ENCODE measurements at places on chromosomes 2 and 18.
A peak's percentile ranks its signal among the peaks of the same experiment; 100 is the strongest.

DNA sequence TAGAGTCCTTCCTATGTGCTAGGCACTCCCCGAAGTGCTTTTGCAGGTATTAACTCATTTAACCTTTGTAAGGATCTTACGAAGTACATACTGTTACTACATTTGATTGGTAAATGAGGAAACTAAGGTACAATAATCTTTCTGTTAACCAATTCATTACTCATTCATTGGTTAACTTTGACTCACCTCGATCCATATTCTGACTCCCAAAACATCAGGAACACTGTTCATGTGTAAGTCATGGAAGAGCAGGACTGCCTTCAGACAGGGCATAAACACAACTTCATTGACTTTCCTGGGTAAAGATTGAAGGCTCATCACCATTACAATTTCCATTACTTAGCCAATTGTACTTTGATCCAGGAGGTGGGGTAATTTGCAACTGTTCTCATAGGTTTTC is 40.6 kb downstream of the NAPG start:
- no peak for DNase-seq

DNA sequence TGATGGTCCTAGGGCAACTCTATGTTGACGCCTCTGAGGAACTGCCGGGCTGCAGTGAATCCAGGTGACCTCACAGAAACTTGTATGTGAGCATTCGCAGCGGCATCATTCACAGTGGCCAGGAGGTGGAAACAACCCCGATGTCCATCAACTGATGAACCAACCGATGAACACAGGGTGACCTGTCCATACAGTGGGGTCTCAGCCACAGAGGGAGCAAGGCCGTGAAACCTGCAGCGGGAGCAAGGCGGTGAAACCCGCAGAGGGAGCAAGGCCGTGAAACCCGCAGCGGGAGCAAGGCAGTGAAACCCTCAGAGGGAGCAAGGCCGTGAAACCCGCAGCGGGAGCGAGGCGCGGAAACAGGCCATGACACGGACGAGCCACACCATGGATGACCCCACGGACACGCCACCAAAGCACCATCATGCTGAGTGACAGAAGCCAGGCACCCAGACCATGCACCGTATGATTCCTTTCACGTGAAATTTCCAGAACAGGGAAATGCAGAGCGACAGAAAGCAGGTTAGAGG is 63.0 kb downstream of the PARD6G start:
- no peak for DNase-seq

- DNase-seq: no peak
Observed at GRCh38 chr2:80530442-80531064, 226.0 kb upstream of the LRRTM1 start.

DNA sequence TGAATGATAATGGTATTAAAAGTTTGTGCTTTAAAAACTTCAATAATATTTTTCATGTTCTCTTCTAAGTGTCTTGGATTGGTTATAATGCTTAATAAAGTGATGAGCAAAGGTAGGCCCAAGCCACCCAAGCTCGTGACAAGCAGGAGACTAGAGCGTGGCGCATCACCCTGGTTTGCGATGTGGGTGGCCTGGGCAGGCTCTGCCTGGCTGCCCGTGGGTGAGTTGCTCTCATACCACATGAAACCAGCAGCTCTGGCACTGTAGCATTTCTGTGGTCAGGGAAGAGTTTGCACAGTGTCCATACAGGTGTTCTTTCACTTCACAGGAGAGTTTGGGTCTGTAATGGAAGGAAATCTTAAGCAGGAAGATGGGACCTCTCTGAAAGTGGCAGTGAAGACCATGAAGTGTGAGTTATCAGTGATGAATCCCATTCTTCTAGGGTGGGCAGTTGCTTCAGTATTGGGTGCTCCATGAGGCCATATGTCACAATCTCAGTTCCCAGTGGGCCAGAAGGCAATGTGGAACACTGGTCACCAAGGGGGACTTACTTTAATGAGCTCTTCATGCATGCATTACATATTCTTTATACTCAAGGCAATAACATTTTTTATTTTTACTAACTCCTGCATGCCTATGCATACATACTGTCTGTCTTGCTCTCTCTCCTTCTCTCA is 51.4 kb upstream of the TMEM87B start:
- DNase-seq: no peak

DNA sequence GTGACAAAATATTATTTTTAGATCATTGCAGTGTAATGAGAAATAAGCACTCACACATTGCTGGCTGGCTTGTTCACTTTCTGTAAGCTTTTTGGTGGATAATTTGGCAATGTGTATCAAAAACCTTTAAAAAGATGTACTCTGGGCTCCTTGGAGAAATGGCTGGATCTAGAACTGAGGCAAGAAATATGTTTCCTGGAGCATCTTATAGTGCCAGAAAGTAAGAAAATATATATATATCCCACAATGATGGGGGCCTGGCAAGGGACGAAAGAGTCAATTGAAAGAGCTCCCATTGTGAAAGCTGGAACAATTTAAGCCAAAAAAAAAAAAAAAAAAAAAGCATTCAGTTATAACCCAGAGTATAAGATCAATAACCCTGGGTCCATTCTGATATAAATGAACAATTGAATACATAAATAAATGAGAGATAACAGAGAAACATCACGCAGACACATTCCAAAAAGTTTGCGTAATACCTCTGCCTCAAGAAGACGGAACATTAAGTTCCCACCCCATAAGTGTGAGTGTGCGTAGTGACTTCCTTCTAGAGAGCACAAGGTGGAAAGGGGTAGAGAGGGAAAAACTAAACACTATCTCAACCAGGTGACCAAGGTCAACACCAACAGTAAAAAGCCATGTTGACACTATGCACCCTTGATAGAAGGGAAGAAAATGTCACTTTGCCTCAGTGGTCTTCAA is 77.5 kb downstream of the BIN1 start:
- DNase-seq: no peak

- DNase-seq: no peak
Observed at GRCh38 chr18:21463718-21464117, 136.8 kb downstream of the ESCO1 start.

GRCh38 chr2:108923019-108923700 is 65.9 kb downstream of the EDAR start:
- no peak for DNase-seq

- peak; percentile 39 for DNase-seq
Observed at GRCh38 chr2:181680055-181680936, at the start of gene NEUROD1. Gene NEUROD1, minus strand, starts transcription at chr2:181680517. Its CDS starts 1,657 bp downstream, at chr2:181678860.

DNA sequence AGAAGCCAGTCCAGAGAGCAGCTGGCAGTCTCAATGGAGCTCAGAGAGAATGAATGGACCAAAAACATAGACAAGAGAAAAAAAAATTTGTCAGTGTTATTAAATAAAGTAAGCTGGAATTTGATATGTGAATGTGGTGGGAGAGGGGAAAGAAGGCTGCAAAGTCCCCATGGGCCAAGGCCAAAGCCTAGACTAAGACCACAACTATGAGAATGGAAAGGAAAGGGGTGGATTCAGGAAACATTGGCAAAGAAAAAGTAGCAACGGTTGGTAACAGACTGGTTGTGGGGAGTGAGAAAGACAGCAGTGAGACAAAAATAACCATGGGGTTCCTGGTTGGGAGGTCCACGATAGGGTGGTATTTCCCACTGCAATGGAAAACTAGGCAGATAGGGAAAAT is 47.0 kb downstream of the ZEB2 start:
- DNase-seq: no peak

DNA sequence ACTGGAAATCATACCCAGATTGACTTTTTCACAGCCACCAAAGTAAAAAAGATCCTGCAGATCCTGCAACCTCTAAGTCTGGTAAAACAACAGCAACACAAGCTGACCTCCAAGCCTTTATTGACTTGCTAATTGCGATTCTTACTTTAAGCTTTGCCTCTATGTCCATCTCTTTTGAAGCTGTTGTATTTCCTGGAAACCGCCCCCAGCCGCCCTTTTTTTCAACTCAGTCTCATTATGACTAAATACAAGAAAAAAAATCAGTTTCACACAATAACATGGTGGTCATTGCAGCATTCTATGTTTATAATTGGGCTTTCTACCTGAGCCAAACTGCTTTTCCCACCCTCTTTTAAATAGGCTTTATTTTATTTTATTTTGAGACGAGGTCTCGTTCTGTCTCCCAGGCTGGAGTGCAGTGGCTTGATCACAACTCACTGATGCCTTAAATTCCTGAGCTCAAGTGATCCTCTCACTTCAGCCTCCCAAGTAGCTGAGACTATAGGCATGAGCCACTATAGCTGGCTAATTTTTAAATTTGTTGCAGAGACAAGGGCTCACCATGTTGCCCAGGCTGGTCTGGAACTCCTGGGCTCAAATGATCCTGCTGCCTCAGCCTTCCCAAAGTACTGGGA is 76.2 kb downstream of the MOGAT1 start:
- no peak for DNase-seq

DNA sequence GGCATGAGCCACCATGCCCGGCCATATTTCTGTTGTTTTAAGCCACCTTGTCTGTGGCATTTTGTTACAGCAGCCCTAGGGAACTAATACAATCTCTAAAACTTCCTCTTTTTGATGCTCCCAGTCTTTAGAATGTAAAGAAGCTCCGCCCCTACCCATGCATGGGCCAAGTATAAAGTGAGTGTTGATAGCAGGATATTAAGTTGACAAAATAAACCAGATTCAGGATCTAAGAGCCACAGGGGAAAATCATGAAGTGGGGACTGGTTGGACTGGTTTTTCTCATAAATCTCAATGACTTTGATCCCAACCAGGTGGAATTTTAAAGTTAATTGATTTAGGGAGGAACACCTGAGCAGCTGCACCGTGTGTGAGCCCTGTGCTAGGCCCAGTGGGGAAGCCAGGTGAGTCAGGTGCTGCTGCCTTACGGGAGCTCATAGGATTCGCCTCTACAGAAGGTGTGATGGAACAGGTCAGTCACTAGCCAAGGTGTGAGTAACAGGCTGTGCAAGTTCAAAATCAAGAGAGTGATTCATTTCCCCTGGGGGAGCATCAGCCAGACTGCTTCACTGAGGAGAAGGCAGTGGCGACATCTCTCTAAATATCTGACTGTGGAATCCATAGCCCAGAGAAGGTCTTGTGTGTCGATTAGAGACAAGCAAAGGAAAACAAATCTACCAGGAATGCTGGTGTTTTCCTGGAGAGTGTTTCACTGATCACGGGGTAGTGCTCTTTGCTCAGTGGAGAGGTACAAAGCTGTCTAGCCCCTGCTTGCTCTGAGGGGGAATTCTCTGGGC is 63.0 kb upstream of the MSH2 start:
- no peak for DNase-seq

- DNase-seq: peak; percentile 75
Observed at GRCh38 chr2:44952143-44952805, 10.8 kb downstream of the SIX3 start.

GRCh38 chr2:180291552-180292421 is 284.7 kb upstream of the CWC22 start:
- no peak for DNase-seq

- peak; percentile 70 for DNase-seq
Observed at GRCh38 chr2:218387369-218388194, 5.5 kb downstream of the SLC11A1 start.

DNA sequence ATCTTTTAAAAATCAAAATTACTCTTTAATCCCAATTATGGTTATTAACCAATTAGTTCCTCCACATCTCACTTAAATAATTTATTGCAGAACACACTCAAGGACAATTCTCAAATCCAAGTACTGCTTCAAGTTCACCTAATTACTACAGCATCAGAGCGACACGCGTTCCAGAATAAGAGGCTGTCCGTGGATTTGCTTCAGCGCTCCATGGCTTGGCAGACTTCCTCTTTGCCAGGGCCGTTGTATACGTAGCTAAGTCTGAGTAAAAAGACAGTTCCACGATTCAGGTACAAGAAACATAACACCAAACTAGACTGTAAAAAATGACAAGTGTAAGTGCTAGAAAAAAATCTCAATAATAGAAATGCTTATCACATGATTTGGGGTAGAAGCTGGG is 153.2 kb upstream of the MYT1L start:
- DNase-seq: no peak

DNA sequence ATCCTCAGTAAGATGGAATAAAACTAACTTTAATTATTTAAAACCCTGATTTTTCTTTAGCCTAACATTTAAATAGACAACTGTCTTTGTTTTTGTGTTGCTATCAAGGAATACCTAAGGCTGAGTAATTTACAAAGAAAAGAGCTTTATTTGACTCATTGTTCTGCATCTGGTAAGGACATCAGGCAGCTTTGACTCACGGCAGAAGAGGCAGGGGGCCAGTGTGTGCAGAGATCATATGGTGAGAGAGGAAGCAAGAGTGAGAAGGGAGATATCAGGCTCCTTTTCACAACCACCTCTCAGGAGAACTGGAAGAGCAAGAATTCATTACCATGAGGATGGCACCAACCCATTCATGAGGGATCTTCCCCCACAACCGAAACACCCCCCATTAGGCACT is 64.6 kb upstream of the TFPI start:
- DNase-seq: no peak

GRCh38 chr2:16185801-16186272 is 245.5 kb downstream of the MYCN start:
- DNase-seq: no peak

- DNase-seq: no peak
Observed at GRCh38 chr2:239252801-239253200, 148.0 kb downstream of the HDAC4 start.

GRCh38 chr2:108628936-108629335 is 90.3 kb upstream of the RANBP2 start:
- no peak for DNase-seq

DNA sequence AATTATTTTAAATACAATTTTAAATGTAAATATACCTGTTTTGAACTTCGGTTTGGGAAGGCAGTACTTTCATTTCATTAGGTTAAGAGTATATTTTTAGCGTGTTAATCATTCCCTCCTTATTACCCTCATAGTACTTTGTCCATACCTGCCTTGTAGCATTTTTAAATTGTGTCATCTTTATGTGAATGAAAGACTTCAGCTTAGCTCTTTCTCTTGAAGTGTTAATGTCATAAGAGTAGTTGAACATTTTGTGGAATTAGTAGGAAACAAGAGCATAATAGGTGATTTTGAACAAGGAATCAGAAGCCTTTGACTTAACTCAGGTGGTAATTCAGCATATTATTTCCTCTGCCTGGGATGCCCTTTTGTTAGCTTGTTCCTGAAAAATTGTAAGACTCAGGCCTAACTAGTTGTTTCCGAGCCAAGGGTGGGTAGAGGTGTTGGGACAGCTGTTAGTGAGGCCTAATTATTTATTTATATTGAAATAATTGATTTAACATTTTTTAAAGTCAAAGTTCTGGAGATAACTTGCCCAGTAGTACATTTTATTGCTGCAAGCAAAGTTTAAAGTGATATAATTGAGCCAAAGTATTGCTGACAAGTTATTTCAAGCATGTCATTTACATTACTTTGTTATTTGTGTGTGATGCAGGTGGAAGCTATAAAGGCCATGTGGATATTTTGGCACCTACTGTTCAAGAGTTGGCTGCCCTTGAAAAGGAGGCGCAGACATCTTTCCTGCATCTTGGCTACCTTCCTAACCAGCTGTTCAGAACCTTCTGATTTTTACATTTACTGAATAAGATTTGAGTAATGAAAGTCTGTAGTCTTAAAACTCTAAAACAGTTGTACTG is 38.7 kb downstream of the DDX1 start:
- no peak for DNase-seq
